ENCODE measurements at places on chromosomes 11 and 22. TPM values are rescaled to one million over a fixed set of nuclear protein-coding genes. Genes with fewer than 3 reads are reported as not detected.

DCHS1 gene
- total RNA-seq: 0.84 TPM

SLC22A6 gene
- total RNA-seq: not detected

NXPE2 gene
- total RNA-seq: not detected

TEX54 gene
- 1.1 TPM for total RNA-seq

OR8K5 gene
- total RNA-seq: not detected

DDIAS gene
- 1.7 TPM for total RNA-seq

PRODH gene
- not detected for total RNA-seq

ANO5 gene
- not detected for total RNA-seq

PARVG gene
- total RNA-seq: 247 TPM

OPCML gene
- total RNA-seq: not detected

DNA sequence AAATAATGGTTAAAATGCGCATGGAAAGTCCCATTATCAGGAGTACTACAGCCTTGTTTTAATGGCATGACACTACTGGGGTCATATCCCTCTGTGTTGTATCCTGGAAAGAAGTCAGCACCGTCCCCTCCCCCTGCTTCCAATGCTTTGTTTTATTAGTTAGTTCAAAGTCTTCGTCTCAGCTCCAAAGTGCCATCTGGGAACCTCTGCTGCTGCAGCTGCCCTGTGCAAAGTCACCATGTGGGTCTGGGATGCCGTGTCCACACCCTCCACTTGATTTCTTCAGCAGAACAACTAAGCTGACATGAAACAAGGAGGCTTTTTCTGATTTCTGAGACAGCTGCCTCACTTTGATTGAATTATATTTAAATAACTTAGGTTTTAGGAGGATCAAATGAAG is 29.5 kb upstream of the NCAM1 start:
- no peak for DNase-seq

GRCh38 chr22:20218987-20219386 is 49.1 kb downstream of the RTN4R start:
- no peak for DNase-seq

DNA sequence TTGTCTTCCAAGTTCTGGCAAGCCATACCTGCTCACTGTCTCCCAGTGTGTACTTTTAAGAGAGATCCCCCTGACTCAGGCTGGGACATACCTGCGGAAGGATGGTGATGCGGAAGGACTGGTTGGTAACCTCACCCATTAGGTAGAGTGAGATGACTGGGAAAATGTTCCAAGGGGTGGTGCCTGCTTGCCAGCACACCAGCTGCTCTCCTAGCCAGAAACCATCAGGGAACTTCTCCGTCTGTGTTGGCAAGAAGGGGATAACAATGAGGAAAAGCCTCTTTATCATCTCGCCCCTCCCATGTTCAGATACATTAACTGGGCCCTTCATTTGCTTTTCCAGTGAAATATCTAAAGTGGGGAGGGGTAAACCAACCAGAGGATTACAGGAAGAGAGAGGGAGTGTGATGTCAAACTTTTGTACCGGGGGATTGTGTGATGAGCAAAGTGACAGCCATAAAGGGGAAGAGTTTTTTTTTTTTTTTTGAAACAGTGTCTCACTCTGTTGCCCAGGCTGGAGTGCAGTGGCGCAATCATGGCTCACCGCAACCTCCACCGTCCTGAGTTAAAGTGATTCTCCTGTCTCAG is at the start of gene BACE1-AS:
BACE1-AS (plus strand) TSS at position 538 of the 588 bp plus-strand sequence.
- no peak for DNase-seq

- DNase-seq: no peak
These were observed 22.0 kb upstream of the ZC3H12C start for GRCh38 chr11:110071197-110071596.

- DNase-seq: no peak
These were observed 8.7 kb upstream of the KCNJ5 start for GRCh38 chr11:128882451-128882850.

- no peak for DNase-seq
These were observed 19.2 kb downstream of the EIF3M start for GRCh38 chr11:32602657-32603415.

- no peak for DNase-seq
These were observed 31.1 kb downstream of the TSPAN4 start for GRCh38 chr11:873706-874105.

- peak; percentile 32 for DNase-seq
These were observed 20.0 kb upstream of the TALDO1 start for GRCh38 chr11:727281-727701.

DNA sequence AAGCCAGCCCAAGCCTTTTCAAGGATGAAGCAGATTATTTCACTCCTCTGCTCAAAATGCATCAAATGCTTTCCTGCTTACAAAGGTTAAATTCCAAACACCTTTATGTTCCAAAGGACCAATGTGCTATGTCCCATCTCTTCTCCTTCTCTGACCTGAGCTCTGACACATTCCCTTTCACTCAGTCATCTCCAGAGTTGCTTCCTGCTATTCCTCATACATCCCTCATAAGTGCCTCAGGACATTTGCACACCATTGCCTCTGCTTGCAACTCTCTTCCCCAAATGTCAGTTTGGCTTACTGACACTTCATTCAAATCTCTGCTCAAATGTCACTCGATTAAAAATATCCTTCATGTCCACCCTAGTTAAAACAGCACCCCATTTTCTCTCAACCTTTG is 53.3 kb upstream of the BMAL1 start:
- DNase-seq: no peak

DNA sequence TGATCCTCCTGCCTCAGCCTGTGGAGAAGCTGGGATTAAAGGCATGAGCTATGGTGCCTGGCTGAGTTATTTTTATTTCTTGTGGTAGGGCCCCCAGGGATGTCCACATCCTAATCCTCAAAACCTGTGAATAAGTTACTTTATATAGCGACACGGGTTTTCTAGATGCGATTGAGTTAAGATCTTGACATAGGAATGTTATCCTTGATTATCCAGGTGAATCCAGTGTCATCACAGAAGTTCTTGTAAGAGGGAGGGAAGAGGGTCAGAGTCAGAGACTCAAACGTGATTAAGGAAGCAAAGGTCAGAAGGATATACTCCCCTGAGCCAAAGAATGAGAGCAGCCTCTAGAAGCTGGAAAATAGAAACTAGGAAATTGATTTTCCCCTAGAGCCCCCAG is 117.8 kb downstream of the INSC start:
- DNase-seq: no peak

DNA sequence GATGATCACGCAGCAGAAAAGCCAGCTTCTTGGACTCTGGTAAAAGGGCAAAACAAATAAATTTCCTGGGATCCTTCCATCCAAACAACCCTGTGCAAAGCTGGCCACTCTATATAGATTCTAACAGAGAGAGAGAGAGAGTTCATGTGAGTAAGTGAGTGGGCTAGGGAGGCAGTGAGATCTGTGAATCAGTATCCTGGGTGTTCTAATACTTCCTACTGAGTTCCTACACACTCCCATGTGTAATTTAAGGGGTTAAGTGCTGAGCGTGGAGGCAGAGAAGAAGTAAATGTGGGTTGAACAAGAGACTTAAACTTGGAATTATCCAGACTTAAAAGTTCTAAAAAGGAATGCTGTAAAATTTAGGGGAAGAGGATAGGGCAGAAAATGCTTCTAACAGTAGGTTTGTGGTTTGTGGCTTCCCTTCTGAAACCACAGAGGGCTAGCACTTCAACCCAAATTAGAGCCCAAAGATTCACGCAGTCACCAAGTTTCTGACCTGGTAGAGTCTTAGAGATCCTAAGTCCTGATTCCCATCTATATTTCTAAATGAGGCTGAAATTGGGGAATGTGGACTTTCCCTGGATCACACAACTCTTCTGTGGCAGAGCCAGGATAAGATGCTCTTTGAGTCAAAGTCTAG is 413.9 kb downstream of the TENM4 start:
- DNase-seq: no peak

DNA sequence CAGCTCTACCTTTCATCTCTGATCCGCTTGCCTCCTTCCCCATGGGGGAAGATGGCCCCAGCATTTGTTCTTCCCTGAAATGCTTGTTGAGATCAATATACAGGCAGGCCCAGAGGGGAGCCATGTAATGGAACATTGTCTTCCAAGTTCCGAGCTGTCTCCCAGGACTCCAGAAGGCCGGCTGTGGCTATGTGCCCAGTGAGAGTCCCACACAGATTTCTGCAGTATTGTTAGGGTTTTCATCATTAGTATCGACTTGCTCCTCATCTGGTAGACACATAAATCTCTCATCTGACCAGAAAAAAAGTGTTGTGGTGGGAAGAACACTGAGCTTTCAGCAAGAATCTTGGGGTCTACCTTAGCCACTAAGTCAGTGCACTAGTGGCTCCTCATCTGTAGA is 163.4 kb downstream of the TRIM29 start:
- no peak for DNase-seq

DNA sequence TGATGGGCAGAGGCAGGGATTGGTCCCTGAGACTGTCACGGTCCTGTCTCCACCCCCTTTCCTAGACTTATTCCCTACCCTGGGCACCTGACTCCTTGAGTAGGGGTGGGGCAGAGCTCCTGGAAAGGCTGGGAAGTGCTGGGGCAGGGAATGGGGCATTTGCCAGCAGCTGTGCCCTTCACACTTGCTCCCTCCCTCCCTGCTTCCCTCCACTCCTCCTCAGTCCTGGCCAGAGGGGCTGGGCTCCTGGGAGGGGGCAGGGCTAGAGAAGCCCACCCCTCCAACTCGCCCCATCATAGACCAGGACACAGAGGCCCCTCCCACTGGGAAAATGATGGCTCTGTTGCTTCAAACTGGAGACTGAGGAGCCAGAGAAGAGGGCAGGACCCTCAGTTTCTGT is 11.6 kb downstream of the SCN2B start:
- DNase-seq: no peak

- DNase-seq: no peak
These were observed 82.6 kb downstream of the TENM4 start for GRCh38 chr11:79358258-79358657.

DNA sequence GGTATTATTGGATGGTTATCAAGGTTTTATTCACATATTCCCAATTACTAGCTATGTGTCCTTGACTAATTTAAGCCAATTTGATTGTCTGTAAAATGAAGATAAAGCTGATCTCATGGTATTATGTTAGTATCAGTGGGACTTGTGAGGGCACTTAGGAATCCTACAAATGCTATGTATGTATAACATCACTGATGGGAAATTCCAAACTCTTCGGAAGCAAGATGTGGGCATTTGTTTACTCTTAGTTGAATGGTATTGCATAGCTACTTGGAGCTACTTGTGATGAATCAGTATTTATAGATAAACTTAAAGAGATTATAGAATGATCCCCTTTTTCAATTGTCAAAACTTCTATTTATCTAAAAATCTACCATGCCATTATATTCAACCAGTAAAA is 239.9 kb downstream of the CNTN5 start:
- DNase-seq: no peak
